Activated effector memory CD4-positive, alpha-beta T cell treated with anti-CD3 and anti-CD28 coated beads, Interleukin-2, amount 50 U/mL, for 16 hours (primary cell): ENCODE measurements at places on chromosomes 3 and 15.
A peak's percentile ranks its signal among the peaks of the same experiment; 100 is the strongest.

DNA sequence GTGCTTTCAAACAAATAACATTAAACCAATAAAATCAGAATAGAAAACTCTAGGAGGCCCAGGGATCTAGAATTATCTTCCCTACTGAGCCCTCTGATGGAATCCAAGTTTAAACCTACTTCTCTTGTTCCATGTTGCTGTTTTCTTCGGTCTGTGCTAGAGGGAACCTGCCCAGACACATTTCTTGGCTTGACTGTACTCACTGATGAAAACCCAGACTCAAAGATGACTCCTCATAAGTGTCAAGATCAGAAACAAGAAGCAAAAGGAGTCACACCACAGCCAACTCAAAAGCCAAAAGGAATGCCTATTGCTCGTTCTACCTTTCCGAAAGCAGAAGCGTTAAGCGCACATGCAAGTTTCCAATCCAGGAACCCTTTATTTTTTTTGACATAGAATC is 31.6 kb downstream of the SCAP start:
- DNase-seq: no peak

DNA sequence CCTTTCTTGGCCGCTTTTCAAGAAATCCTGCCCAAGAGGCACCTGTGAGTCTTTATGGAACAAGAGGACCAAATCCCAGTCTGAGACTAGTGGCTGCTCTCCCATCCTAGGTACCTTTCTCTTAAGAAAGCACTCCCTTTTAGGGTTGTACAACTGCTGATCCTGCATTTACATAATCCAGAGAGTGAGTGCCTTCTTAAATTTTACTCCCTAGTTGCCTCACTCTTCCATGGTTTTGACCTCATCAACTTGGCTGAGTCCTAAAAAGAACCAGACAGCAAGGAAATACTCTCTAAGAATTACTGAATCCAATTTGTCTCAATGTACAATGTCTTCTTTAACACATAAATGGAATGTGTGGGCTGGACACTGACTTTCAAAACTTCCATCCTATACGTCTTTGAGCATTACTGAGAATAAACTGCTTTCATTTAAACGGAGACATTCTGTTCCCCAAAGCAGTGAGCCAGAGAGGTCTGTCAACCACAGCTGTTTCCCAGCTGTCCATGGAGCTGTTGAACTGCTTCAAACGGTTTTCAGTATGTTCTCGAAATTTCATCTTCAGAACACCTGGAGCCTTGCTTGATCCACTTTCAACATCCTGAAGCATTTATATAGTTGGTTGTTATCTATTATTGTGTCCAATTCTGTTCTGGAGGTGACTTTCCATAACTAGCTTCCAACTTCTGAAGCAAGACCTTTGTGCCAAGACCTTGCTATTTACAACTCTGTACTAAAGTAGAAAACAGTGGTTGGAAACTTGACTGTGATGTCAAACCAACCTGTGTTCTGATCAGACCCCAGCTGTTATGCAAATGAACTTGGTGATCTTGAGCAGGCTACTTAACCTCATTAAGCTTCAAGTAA is 179.1 kb downstream of the SLC9A9 start:
- no peak for DNase-seq

- no peak for DNase-seq
Observed at GRCh38 chr3:73503781-73504180, 121.0 kb downstream of the PDZRN3 start.

DNA sequence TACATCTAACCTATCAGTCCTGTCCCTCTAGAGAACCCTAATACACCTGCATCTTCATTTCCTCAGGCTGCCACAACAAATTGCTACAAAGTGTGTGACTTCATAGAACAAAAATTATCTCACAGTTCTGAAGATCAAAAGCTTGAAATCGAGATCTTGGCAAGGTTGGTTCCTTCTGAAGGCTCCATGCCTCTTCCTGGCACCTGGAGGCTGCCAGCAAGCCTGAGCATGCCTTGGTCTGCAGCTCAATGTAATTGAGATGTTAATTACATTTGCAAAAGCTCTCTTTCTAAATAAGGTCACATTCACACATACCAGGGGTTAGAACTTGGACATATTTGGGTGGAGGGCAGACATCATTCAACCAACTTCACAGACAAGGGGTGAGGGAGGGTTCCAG is 86.4 kb upstream of the ABHD17C start:
- DNase-seq: no peak

DNA sequence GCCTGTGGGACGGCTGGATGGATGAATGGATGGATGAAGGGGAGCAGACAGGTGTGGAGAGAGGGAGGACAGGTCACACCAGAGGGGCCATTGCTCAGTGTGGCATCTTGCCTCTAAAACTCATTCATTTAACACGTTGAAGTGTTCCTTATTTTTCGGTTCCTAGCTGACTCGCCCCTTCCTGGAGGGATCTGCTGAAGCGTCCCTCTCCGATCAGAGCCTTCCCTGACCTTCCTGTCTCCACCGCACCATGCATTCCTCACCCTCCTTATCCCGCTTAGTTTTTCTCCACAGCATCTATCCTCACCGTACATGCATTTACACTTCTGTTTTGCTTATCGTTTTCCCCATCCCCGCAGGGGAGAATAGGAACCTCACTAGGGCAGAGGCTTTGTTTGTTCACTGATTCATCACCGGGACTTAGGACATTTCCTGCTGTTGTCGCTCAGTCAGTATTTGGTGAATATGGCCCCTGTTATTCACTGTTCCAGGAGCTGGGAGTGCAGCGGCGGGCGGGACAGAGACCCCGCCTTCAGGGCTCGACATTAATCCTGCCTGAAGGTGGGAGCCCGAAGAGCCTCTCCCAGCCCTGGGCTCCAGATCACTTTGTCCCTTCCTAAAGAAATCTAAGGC is 32.0 kb downstream of the FOXL2 start:
- DNase-seq: no peak

DNA sequence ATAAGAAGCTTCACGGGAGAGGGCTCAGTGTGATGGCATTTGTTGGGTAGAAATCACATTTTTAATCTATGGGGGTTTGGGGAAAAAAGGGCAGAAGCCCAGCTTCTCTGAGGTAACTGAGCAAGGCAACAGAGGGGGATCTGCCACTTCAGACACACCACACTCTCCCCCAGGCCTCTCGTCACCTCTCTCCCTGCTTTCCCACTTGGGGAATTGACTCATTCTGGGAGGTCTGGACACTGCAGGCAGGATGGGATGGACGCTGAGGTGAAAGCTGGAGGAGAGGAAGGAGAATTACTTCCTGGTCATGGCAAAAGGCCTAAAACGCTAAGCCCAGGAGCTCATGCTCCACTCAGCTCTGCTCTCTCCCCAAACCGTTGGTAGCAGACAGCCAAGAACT is 33.2 kb downstream of the MYO5C start:
- peak; percentile 48 for DNase-seq

DNA sequence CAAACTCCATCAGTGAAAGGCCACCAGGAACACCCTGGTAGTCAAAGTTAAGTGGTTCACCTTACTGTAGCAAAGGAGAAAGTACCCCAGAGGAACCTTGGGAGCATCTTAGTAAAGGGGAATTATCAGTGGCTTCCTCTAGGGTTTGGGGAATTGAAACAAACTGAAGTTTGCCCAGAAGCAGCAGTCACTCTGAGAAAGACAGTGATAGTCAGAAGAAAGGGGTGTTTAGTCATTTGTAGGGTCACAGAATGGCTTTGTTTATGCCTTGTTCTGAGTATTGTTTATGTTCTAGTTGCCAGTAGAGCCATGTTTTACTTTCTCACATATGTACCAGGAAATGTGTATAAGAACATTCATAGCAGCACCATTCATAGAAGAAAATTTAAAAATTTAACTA is 93.8 kb downstream of the FHIT start:
- DNase-seq: no peak

- DNase-seq: no peak
Observed at GRCh38 chr3:37964146-37964545, 26.4 kb upstream of the VILL start.

DNA sequence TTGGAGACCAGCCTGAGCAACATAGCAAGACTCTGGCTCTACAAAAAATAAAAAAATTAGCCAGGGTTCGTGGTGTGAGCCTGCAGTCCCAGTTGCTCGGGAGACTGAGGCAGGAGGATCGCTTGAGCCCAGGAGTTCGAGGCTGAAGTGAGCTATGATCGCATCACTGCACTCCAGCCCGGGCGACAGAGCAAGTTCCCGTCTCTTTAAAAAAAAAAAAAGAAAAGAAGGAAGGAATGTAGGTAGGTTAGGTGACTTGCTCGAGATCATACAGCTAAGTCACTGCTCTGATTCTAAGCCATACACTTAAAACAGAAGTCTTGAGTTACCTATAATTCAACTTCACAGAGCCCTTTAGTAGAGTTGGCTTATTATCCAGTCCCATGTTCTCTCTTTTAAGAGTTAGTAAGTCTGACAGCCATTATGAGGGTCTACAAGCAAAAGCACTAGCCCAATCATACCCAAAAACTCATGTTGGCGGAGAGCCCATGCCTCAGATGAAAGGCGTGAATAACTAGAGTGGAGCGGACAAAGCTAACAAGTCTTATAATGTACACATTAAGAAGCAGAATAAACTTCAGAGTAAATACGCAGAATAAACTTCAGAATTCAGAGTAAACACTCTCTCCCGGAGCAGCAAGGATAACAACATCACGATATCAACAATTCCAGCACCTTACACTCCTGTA is 768 bp downstream of the AAGAB start:
- DNase-seq: no peak

DNA sequence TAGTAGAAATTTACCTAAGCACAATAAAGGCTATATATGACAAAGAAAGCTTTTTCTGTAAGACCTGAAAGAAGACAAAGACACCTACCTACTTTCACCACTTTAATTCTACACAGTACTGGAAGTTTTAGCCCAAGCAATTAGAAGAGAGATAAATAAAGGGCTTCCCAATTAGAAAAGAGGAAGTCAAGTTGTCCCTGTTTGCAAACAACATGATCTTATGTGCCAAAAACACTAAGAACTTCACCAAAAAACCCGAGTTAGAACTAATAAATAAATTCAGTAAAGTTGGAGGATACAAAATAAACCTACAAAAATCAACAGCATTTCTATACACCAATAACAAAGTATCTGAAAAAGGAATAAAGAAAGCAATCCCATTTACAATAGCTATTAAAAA is 190.9 kb downstream of the NR2F2 start:
- no peak for DNase-seq

DNA sequence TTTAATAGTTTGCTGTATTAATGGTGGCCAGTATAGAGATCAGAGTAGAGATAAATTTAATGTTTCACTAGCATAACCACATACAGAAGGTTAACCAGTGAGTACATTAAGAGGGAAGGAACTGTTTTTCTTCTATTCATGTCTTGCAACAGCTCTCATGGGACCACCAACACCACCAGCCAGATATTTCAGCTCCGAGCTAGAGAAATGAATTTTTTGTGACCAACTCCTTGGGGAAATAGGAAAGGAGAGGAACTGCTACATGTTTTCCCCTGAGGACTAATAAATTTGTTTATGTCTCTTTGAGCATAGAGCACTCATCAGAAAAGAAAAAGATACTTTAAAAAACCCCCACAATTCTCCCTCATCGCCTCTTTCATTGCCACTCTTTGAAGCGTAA is 247.5 kb downstream of the MBNL1 start:
- no peak for DNase-seq

GRCh38 chr15:89577776-89578115 is 2.5 kb downstream of the TICRR start:
- DNase-seq: no peak

GRCh38 chr3:153957421-153957820 is 163.8 kb upstream of the ARHGEF26 start:
- no peak for DNase-seq
